ENCODE measurements at places on chromosomes 4 and X.

- DNase-seq: no peak
These were observed 36.0 kb downstream of the AWAT2 start for GRCh38 chrX:70013466-70014381.

GRCh38 chr4:109861916-109862511 lies 14.1 kb downstream of the LRIT3 start:
- no peak for DNase-seq

GRCh38 chr4:10460313-10461047 lies 3.3 kb upstream of the ZNF518B start:
- no peak for DNase-seq

DNA sequence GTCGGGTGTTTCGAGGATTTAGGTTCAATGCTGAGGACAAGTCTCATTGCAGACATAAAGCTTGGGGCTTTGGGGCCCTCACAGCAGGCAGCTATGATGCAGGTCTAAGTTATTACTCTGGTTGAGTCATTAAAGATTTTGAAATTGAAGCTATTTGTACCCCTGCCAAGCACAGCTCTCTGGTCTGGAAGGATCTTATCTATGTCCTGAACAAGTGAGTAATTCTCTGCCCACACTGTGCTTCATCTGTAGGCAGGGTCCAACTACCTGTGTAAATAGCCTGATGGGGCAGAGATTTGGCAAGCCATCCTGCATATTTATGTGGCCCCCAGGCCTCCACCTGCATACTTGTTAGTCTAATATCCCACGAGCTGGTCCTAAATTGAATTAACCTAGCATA lies 41.4 kb upstream of the MAGEA4 start:
- DNase-seq: no peak

- peak; percentile 43 for DNase-seq
These were observed 2.3 kb downstream of the MAML3 start for GRCh38 chr4:140151699-140152012.

DNA sequence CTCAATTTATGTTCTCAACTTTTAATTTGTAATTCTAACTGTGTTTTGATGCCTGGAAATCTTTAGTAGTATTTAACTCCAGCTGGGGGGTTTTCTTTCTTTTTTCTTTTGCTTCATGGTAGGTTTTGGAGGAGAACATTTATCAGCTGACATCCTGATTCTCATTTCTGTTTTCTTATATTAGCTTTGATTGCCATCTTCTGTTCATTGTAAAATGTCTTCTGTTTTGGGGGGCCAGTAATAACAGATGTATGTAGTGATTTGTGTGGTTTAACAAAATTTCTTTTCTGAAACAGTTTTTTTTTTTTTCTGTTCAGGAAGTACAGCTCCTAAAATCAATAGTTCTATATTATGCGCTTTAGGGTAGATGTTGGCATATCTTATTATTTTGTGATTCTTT lies 182.2 kb downstream of the GABRB1 start:
- no peak for DNase-seq

DNA sequence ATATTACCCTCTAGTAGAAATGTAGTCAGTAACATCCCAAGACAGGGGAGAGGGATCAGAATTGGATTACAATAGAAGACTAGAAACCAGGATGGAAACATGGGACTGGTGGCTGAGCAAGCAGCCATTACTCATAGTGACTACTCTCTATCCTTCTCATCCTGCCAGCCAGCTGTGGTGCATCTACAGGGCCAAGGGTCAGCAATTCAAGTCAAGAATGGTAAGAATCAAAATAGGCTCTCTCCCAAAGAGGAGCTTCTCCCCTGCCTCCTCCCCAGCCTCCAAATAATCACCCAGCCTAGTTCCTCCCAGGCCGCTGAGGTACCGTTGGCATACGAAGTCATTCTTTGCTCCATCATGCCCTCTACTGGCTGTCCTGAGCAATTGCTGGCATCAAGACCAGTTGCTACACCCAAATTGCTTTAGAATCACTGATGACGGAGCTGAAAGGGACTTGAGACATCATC lies 19.4 kb downstream of the AWAT2 start:
- no peak for DNase-seq

DNA sequence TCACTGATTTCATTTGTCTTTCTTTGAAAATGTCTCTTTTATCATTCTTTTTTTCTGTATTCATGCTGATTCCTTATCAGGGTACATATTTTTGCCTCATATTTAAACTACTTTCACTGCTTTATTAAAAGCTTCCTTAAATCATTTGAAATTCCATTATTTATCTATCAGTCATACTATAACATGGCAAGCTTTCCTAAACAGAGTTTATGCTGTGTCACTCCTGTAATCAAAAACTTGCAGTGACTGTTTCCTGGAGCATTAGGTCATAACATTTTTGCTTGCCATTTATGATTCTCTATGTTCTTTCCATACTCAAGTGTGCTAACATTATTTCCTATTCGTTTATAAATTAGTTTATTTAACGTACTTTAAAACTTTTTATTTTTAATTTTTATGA lies 203.7 kb downstream of the BMPR1B start:
- DNase-seq: no peak

- no peak for DNase-seq
These were observed 18.5 kb downstream of the CNOT6L start for GRCh38 chr4:77800483-77801259.

GRCh38 chrX:118865231-118865630 lies 41.6 kb downstream of the ZCCHC12 start:
- no peak for DNase-seq

GRCh38 chr4:11263208-11263607 lies 165.5 kb downstream of the HS3ST1 start:
- DNase-seq: no peak

DNA sequence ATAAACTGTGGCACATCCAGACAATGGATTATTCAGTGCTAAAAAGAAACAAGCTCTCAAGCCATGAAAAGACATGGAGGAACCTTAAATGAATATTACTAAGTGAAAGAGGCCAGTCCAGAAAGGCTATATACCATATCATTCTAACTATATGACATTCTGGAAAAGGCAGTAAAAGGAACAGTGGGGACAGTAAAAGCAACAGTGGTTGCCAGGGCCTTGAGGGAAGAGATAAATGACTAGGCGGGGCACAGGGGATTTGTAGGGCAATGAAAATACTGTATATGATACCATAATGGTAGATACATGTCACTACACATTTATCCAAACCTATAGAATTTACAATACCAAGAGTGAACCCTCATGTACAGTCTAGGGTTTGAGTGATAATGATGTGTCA lies 115.3 kb downstream of the ATP8A1 start:
- DNase-seq: no peak

DNA sequence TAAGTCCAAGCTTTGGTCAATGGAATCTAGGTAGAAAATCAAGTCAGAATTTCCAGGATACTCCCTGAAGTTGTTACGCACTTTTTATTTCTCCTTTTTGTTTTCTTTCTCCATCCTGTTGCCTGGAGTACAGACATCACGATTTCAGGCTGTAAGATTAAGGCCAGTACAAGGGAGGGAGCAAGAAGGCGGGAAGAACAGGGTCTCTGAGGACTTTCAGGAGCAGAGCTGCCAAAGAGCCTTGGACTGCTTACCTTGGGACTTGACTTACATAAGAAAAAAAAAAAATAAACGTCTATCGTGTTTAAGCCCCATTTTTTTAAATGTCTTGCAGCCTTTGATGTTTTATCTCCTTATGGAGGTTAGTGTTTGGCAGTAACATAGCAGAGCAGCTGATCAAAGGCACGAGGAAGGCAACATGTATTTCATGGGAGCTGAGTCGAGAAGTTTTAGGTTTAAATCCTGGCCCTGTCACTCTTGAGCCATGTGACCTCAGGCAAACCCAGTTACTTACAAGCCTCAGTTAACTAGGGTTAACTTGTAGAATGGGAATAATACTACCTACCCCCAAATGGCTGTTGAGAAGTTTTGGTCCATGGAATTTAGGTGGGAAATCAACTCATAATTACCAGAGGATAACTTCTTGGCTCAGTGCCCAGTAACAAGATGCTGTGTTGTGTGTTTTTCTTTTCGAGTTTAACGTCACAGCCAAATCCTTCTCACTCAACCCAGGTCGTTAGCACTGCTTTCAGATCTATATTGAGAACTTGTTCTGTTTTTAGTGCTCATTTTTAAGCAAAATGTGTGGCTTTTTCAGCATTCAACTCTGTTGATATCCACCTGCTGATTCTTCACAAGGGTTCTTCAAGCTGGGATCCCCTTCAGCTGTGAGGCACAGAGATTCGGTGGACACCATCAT lies 106.8 kb downstream of the CLNK start:
- DNase-seq: no peak

DNA sequence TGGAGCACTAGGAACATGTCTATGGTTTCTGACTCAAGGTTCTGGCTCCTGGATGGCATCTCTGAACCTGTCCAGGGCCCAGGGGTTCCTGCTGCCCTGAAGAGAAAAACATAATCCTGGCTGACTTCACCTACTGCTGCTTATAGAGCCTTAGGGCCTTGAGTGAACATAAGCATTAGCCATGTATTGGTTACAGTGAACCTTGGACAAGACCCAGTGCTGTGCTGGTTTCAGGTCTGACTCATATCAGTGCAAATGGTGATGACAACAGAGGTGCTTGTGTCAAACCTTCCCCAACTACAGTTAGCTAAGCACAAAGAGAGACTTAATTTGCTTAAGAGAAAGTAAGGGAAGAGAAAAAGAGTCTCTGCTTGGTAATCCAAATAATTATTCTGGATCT lies 1047.2 kb downstream of the GLUD2 start:
- DNase-seq: no peak

- no peak for DNase-seq
These were observed 550.9 kb upstream of the NDST4 start for GRCh38 chr4:115664285-115664684.

GRCh38 chr4:147388018-147388417 lies 92.9 kb upstream of the EDNRA start:
- no peak for DNase-seq

- DNase-seq: no peak
These were observed 1106.0 kb downstream of the STIM2 start for GRCh38 chr4:27966664-27967063.

DNA sequence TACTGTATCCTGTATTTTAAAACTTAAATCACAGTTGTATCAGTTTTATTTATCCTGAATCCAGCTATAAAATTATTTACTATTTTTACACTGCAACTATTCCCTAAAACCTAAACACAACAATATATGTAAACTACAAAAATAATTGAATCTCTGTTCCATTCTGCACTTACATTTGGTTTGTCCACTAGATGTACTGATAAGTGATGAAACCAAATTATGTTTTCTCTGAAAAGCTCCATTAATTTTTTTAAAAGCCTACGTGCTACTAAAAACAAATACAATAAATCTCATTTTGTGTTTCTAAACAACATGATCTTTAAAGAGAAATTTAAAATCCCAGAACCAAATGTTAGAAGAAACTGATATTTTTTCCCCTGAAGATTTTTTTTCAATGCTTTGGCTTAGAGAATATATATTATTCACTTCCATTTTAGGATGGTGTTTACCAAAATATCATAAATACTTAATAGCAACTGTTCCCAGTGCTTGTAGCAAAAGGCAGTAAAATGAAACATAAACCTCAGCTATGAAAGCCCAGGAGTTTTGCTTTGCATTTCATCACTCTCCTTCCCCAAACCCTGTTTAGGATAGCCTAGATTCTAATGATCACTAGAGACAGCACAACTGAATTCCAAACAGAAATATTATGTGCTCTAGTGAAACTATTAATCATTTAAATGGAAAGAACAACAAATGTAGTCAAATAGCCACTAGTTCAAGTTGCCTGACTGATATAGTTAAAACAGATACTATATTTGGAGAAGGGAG lies 19.7 kb downstream of the ANTXR2 start:
- no peak for DNase-seq

- DNase-seq: no peak
These were observed 214.3 kb downstream of the LDB2 start for GRCh38 chr4:16684097-16684496.

DNA sequence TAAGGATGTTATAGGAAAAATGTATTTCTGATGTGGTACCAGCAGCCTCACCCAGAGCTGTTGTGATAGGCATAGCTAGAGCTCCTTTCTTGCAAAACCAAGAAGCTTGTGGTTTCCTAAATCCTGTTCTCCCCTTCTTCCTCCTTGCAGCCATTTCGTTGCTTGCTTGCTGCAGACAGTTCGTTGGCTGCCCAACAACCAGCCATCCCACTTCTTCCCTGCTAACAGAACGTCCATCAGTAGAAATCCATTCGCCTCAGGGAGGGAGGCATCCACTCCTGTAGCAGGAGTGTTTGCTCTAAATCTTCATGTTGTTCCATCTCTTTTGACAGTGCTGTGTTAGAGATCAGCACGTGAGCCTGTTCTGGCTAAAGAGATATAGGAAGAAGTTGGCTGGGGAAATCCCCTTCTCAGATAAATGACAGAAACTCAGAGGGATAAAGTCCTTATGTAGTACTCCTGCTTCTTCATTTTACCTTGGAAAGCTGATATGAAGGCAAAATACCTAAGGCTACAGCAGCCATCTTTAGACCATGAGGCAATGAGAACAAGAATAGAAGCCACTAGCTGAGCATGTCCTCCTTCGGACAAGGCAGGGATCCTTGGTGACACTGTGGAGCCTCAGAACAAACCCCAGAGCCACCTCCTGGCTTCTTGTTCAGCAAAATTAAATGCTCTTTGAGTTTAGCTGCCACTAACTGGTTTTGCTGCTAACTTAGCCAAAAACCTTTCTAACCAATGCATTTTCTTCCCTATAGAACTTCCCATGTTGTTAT lies 68.4 kb upstream of the RELL1 start:
- no peak for DNase-seq

DNA sequence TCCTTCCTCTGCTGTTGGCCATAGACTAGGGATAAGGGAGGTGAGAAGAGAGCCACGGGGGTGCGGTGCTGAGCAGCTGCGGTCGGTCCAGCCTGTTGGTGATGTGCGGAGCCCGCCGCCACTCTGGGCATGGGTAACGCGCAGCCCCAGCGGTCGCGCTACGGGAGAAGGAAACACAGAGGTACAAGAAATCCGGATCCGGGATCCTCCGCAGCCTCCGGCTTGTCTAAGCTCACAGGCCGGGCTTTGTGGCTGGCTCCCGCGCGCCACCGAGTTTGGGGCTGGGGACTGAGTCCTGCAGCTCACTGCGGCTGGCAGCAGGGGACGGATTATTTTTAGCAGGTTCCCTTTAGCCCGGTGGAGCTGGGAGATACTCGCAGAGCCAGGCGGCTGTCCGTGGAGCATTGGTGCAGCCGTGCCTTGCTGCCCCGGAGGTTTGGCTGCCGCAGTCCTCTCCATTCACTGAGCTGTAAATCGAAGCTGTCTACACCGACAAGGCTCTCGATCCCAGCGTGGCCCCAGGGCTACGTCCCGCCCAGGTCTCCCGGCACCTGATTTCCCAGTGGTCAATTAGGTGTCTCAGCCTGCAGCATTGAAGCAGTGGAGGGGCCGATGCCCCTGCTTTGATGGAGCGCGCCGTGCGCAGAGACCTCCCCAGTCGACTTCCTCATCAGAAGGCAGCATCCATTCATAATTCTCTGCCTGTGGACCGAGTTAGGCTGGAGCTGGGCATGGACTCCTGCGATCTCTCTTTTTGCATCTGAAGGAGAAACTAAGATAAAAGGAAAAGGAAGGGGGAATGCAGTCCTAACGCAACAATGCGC lies 81.9 kb upstream of the SCML1 start:
- DNase-seq: no peak

DNA sequence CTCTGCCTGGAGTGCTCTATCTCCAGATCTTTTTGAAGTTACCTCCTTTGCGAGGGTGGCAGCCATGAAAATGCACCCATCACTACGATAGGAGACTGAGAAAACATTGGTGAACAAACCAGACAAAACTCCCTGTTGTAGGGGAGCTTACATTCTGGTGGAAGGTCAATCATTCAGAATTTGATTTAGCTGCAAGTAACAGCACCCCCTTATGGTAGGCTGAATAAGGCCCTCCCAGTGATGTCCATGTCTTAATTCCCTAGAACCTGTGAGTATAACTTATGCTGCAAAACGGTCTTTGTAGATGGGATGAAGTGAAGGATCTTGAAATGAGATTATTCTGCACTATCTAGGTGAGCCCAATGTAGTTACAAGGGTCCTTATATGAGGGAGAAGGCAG lies 5.6 kb upstream of the TEC start:
- no peak for DNase-seq
